Lung microvascular endothelial cell (primary cell): ENCODE measurements at places on chromosomes 1 and 21. TPM values are rescaled to one million over a fixed set of nuclear protein-coding genes. Genes with fewer than 3 reads are reported as not detected.
A peak's percentile ranks its signal among the peaks of the same experiment; 100 is the strongest.

The FAF1 gene
- 15.3 and 21.2 TPM in 2 replicates for total RNA-seq

- DNase-seq = no peak
These were observed 76.7 kb upstream of the SCCPDH start for GRCh38 chr1:246647513-246647912.

- no peak for DNase-seq
These were observed 135.1 kb downstream of the ACTL8 start for GRCh38 chr1:17890056-17890814.

- no peak for DNase-seq
These were observed 364.1 kb downstream of the HHAT start for GRCh38 chr1:210692796-210693195.

The CYP4A22 gene
- total RNA-seq = not detected in 2 replicates

The TEDDM1 gene
- total RNA-seq = not detected in 2 replicates

DNA sequence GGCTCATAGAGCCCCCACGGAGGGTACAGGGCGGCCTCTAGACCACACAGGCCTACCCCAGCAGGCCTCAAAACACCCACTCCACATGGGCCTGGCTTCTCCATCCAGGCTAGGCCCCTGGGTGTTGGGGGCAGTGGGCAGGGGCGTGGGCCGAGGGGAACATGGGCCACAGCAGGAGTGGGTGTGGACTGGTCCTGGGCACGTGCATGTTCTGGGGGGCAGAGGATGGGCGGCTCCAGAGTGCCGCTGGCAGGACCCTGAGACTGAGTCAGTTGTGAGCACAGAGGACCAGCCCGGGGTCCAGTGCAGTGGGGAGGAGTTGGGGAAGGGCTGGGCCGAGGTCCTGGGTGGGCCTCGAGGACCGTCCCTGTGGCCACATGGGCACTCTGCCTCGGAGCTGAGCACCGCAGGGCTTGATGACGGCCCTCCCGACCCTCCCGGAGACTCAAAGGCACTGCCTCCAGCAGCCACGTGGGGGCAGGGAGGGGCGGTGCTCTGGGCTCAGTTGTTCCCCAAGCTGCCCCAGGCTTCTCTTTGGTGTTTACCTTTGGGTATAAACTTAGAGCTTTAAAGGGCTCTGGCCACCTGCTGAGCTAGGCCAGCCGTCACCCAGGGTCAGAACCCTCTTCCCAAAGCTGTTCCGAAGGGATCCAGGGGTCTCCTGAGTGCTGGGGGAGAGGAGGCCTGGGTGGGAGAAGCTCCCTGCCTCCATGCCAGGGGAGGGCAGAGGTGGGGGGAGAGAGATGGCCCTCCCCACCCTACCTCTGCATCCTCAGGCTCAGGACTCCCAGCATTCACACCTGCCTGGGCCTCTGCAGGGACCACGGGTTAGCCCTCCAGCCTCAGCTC is 79.9 kb downstream of the MORN1 start:
- peak; percentile 58 for DNase-seq

The ICOSLG gene
- total RNA-seq = 0.65 and 0.79 TPM in 2 replicates

DNA sequence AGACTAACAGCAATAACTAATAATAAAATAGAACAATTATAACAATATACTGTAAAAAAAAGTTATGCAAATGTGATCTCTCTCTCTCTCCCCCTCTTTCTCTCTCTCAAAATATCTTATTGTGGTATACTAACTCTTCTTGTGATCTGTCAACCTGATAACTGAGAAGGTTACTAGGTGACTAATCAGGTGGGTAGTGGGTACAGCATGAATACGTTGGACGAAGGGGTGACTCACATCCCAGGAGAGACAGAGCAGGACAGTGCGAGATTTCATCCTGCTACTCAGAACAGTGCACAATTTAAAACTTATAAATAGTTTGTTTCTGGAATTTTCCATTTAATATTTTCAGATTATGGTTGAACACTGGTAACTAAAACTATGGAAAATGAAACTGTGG is 257.5 kb downstream of the LRRC40 start:
- no peak for DNase-seq
